Endothelial cell of umbilical vein (primary cell): ENCODE measurements at places on chromosomes 5 and 9.

GRCh38 chr9:126615245-126615790 lies 1.6 kb downstream of the LMX1B start:
- no peak for DNase-seq

- DNase-seq: no peak
Measured at GRCh38 chr9:123637606-123637944, 281.6 kb downstream of the CRB2 start.

DNA sequence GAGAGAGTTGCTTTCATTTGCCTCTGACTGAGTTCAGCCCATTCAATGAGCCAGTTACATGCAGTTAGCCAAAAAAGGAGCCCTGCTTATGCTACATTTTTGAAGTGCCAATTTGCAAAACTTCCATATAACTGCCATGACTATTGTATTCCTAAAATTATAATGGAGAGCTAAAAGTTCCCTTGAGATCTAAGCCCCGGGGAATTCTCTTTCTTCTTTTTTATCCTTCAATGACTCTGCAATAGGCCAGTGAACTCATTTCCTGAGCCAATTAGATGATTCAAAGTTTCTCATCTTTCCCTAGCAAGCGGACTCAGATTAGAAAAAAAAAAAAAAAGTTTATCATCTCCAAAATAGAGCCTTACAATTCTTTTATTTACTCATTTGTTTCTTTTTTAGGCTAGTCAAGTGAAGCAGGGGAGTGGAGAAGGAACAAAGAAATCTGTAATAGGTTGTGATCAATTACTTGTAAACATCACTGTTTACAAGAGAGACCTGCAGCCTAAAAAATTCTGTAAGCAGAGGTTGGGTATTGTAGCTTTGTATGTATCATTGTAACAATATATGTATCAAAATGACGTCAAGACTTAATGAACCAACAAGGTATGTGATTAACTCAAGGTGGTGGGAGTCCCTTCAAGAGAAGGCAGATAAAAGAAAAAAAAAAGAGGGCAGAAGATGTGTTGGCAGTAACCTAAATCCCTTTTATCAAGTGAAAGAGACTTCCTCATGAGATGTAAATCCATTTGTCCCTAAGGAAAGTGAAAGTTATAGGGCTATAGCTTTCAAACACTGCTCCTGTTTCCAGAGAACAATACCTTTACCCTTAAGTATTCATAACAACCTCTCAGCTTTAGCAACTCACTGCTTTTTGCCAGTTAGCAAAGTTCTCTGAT lies 48.7 kb upstream of the HOMER1 start:
- DNase-seq: no peak

DNA sequence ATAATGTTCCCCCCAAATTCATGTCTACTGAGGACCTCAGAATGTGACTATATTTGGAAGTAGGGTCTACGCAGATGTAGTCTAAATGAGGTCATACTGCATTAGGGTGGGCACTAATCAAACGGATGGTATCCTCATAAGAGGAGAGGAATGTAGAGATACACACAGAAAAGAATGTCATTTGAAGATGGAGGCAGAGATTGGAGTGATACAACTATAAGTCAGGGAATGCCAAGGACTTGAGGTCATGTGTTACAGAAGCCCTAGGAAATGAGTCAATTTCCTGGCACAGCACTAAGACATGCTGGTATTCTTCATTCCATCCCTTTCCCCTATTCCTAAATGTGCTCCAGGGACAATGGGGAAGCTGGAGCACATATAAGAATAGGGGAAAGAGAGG lies 758 bp upstream of the PDCD1LG2 start:
- DNase-seq: peak; percentile 91

DNA sequence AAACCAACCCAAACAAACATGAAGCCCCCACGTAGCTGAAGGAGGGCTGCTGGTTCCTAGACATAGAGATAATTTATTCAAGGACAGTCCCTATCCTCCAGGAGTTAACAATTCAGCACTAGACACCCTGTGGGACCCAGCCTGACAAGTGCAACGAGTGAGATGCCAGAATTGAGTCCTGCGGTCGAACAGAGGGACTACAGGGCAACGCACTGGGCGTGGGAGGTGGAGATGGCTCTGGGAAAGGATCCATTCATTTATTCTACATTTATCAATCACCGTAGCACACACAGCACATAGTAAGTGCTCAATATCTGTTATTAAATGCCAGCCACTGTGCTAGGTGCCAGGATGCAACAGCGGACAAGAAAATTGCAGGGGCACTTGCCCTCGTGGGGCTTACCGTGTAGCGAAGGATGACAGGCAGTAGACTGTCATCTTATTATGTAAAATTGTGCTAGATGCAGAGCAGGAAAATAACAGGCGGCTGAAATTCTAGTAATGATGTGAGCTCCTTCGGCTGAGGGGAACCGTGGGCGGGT lies 855 bp upstream of the ARHGAP26 start:
- DNase-seq: peak; percentile 3

DNA sequence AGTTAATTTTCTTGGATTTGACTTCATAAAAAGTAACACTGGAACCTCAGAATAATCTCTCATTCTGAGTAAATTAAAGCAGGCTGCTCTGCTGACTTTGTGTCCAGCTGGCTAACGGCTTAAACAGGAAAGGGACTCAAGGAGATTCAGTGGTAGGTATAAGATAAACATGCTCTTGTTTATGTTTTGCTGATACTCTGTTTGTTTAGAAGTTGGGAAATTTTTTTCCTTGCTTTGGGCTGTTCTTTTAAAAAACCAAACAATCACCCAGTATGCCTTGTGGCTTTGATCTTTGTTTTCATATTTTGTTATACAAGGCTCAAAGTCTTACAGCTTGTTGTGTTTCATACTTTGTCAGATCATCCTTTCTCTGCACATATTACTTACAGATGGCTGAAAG lies 237.6 kb upstream of the RIOK2 start:
- no peak for DNase-seq

DNA sequence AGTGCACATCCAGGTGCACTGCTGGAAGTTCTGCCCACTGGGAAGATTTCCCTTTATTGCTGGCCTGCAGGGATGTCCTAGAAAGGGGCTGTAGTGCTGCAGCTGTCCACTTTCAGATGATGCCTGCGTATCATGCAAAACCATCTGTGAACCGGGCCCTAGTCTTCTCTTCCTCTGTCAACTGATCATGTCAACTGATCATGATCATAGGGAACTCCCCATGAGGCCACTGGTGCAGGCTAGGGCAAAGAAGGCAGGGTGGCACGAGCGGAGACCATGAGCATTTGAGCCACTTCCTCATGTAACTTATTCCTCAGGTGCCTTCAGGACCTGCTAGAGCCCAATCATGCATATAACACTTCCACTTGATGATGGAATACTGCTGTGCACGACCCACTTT lies 4.5 kb upstream of the HSDL2 start:
- DNase-seq: no peak

DNA sequence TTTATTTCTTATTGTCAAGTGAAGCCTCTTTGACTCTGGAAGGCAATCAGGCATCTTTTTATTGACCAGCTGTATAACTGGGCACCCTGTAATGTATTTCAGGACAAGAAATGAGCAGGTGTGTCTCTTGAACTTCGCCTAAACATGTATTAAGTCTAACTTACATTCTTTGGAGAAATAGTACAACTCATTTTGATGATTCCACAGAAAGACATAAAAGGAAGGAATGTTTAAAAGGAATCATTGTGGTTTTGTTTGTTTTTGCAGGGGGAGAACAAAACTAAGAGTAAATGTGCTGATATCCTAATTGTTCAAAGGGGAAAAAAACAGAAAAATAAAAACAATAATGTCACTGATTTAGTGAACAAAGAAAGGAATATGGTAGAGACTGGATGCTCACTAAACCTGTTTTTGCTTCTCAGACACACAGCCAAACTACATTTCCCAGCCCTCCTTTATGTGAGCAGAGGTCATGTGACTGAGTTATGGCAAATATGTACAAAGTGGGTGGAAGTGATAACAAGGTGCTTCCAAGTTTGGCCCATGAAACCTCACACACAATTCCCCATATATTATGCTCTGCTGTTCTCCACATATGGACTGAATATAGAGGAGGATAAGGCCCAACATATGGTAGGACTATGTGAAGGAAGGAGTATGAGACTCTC lies 150.6 kb upstream of the ACOT12 start:
- no peak for DNase-seq

- no peak for DNase-seq
Measured at GRCh38 chr5:3191585-3191984, 404.0 kb upstream of the IRX1 start.

- DNase-seq: no peak
Measured at GRCh38 chr9:14907360-14907685, 2.9 kb downstream of the FREM1 start.

DNA sequence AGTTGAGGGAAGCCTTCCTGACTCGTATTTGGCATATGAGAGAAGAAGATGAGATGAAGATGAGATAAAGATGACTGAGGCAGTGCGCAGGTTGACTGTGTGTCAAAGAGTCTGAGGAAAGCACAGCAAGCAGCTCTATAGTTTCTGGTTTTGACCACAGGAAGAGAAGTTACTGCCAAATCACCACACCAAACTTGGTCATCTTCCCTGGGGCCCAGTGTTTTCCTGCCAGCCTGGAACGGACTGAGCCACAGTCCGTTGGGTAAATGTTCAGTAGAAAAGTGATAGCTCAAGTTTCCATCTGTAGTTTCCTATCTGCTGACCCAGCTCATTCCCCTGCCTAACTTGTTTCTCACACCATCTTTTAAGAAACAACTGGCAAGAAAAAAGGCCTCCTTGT lies 80.7 kb upstream of the ADAMTS19 start:
- no peak for DNase-seq

GRCh38 chr5:160601046-160601445 lies 179.4 kb downstream of the PTTG1 start:
- no peak for DNase-seq

DNA sequence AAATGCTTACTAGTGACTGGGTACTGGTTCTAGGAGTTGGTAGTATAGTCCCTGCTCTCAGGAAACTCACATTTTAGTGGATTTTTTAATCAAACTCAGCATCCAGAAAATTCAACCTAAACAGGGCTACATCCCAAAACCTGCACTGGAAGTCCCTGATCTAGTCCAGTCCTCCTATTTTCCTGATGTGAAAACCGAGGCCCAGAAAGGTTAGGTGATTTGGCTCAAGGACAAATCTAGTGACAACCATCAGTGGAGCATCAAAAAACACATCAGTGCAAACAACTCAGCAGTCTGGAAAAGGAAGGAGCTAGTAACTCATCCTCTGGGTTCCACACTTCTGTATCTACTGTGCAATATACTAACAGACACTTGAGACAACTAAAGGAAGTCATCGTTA lies 38.2 kb downstream of the SERINC5 start:
- no peak for DNase-seq
